ENCODE measurements at places on chromosomes 12 and 14.

DNA sequence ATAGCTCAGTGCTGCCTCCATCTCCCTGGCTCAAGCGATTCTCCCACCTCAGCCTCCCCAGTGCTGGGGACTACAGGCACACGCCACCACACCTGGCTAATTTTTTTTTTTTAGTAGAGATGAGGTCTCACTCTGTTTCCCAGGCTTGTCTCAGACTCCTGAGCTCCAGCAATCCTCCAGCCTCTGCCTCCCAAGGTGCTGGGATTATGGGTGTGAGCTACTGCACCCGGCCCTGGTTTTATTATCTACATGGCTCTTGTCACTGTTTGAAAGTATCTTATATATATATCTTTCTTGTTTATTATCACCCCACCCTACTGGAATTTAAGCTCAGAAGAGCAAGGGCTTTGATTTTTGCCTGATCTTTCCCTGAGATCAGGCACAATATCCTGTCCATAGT is 7.6 kb upstream of the TMED10 start:
- DNase-seq = no peak

- DNase-seq = no peak
Measured at GRCh38 chr14:88002421-88003075, 2.4 kb upstream of the GPR65 start.

DNA sequence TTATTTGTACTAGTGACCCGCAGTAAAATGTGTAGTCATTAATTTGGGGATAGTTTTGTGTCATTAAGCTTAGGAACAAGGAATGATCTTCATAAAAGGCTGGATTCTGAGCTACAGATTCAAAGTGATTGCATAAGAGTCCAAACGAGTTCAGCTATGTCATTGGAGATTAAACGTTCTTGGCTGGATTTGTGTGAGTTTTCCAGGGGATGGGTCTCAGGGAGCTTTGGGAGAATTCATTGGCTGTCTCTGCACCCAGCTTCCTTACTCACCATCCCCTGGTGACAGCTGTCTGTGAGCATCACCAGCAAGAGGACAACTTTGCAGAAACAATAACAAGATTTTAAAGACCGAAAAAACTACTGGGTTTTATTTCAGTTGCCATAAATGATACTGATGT is 130.4 kb downstream of the DAAM1 start:
- no peak for DNase-seq

DNA sequence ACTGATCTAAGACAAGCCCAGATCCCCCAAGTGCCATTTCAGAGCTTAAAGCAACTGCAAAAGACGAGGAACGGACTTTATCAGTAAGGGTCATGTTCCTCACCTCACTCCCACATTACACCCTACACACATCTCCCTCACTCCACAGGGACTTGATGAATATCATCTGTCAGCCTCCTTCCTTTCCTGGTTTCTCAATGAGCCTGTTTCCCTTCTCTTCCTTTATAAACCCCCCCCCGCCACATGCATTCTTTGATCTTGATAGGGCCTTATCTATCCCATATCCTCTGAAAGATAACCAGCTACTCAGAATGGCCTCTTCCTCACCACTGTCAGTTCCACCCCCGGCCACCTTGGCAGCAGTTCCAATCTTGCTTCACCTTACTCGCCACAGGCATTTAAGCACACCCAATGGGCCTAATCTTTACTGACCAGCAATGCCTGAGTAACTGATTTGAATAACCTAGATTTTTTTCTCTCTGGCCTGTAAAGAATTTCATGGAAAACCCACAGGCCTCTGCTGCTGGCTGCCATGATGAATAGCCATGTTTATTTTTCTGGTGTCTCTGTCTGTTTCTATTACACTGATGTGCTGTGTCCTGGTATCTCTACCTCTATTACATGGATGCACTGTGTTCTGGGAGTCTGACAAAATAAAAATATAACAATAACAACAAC is 138.7 kb downstream of the PHLDA1 start:
- no peak for DNase-seq

GRCh38 chr12:77131977-77132490 is 66.7 kb upstream of the E2F7 start:
- no peak for DNase-seq

GRCh38 chr14:52327374-52328226 is 13.5 kb downstream of the PTGER2 start:
- DNase-seq = no peak

DNA sequence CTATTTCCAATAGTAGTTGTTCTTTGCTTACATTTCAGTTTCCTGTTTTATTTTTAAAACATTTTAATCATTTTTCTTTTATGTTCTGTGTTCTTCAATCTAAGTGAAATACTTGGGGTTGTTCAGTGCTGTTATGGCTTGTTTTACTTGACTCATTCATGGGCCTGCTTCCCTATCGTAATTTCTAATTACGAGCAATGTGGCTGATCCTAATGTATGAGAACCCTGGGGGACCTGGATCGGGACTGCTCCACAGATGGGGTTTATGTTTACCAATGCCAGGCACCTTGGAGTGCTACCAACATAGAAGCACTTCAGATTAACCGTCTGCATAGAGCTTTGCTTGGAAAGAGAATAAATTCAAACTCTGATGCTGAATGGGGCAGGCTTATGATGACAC is 29.8 kb downstream of the TECPR2 start:
- DNase-seq = no peak

DNA sequence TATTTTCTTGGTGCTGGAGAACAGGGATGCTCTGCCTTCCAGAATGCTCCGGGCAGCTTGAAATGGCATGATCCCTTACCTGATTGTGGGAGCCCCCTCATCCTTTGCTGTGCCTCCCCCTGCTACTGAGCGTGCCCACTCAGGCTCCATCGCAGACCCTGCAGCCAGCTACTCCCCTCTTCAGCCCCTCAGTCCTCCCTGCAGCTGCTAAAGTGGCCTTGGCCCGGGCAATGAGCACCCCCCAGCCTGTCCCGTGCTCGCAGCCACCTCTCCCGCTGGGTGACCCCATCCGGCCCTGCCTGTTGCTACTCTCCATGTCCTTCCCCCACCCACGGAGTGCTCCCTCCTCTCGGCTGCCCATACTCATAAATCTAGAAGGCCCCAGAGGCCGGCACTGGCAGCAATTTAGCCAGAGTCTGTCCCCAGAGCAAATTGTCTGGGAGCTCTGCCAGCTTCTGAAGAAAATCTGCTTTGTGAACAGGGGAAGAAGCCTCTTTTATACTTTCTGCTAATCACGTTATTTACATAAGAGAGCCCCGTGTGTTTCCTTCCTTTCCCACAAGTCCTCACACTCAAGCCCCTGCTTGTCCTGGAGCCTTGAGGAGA is 143.7 kb upstream of the FRMD6 start:
- no peak for DNase-seq

- DNase-seq = peak; percentile 17
Measured at GRCh38 chr12:104682790-104683279, 226.1 kb downstream of the CHST11 start.

DNA sequence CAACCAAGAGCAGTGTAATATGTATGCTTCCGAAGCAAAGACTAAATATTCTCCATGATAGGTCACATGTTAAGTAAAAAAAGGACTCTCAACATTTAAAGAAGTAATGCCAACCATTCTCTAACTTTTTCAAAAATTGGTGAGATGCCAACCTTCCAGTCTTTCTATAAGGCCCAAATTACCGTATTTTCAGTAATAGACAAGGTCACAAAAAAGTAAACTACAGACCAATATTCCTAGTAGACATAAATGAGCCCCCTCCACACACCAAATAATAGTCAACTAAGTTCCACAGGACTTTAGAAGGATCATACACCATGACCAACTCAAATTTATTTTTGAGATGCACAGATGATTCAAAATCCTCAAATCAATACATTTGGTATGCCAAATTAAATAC is 867.4 kb downstream of the TMEM121 start:
- no peak for DNase-seq

- no peak for DNase-seq
Measured at GRCh38 chr14:60946773-60947172, 34.1 kb downstream of the TRMT5 start.

DNA sequence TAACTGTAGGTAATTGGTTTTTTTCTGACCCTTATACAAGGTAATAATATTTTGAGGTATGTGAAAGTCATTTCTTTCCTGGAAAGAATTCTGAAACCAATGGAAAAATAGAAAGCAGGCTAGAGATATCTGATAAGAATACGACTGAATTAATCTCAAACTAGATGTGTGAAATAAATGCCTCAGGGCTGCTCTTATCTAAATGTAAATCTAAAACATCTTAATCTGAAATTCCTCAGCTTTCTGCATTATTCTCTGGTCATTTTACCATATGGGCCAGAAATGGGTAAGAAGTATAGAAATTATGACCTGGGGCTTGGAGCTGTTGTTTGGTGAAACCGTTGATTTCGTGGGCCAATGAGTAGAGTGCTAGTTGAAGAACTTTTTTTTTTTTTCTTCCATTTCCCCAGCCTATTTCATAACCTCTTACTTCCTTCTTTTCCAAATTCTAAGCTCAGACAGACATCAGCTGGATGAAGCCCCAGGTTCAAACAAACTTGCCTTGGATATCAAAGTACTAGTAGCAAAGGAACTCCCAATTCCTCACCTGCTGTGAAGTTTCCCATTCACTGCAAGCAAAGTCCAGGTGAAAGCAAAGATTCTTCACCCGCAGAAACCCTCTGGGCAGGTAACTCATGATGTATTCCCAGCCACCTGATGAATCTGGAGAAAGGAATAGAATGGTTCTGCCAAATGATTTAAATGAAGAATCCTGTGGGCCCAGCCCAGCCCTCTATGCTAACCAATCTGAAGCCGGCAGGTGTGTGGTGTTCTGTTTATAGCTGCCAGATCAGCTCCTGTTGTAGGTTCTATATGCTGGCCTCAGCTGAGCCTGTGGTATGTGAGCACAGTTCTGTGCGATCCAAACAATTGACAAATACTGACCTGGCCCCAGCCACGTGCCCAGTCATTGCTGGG is 9.7 kb upstream of the FOS start:
- no peak for DNase-seq

DNA sequence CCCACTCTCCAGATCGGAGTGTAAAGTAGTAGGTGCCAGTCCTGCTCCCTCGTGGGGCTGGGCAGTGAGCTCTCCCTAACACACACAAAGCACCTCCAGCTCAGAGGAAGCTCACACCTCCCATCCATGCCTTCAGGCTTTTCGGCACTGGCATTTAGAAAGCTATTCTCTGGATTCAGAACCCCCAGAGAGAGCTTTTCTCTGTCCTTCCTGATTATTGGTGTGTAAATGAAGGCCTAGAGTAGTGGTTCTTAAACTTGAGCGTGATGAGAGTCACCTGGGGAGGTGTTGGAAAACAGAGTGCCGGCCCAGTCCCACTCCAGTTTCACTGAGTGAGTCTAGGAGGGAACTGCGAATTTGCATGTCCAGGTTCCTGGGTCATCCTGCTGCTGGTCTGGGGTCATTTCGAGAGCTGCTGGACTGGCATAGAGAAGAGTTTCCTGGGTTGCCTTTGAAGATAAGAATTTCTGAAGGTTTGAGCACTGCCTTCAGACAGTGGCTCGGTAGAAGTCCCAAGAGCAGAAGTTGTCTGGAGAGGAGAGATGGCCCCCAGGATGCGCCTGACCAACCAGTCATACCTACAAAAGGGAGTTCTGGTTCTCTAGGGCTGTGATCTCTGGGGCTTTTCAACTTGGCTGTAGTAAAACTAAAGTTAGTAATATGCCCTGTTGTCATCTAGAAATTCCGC is 15.1 kb downstream of the CD9 start:
- no peak for DNase-seq

GRCh38 chr12:102756530-102756929 is 160.5 kb downstream of the PAH start:
- DNase-seq = no peak

DNA sequence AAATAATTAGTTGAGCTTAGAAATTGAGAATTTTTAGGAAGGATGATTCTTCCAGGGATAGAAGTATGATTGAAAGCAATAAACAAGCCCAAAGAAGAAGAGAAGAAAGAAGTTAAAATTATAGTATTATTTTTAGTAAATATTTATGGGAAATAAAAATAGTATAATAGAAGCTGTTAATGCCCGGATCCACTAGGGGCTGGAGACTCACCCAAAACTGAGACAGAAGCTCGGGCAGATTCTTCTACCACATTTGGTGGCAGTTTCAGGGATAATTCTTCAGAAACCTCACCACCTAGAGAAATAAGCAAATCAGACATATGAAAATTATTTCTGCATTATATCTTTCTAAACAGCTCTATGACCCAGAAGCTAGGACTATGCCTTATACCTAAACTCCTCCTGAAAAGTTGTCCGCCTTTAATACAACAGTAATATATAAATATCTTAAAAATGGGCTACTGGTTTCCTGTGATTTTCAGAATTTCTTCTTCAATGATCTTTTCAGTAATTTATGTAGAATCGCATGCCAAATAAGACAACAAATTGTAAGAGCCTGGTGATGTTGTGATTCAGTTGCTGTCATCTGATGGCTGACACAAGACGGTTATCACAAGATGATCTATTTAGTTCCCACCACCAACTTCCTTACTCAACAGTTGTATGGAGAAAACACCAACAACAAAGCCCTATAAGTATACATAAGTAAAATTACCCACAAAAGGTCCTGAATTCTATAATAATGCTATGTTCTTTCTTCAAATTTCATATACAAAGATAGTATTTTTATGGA is 35.6 kb downstream of the A2M start:
- no peak for DNase-seq

DNA sequence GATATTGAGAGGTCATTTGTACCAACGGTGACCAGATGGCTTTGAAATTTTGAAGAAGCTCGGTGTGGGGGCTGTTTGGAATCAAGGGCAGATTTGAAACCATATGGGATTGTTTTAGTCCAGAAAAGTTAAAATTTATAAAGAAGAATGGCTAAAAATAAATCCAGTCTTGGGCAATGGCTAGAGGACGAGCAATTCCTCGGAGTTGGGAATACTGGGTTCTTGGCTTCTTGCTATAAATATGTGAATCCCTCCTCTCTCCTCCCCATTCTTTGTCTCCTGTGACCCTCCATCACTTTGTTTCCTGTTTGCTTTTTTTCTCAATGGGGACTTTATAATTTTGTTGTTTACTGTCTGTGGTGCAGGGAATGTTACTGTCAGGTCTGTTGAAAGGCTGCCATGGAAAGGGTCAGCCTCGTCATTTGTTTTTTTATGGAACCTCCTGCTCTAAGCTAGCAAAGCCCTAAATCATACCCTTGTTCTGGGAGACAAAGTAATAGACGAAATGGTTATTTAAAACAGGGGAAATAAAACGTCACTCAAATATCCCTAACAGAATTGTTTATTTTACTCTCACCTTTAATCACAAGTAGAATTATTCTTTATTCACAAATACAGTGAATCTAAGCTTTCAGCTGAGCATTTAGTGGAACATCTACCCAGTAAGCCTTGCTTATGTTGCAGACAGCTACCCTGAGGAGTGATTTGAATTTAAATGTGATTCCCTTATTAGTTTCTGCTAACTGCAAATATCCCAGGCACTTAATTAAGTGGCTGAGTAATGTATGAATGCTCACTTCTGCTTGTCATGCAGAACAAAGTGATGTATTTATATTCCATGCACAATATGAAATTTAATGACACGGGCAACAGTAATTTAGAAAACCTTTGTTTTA is 273.1 kb upstream of the NOVA1 start:
- no peak for DNase-seq

- DNase-seq = no peak
Measured at GRCh38 chr14:95432144-95433093, 84.0 kb downstream of the SYNE3 start.

GRCh38 chr14:106635569-106635968 is 1109.2 kb downstream of the TMEM121 start:
- no peak for DNase-seq

GRCh38 chr12:10716704-10717315 is 6.3 kb downstream of the YBX3 start:
- no peak for DNase-seq

All from stimulated activated CD4-positive, alpha-beta T cell treated with anti-CD3 and anti-CD28 coated beads, Interleukin-15, amount 100 ng/mL, for 1 hour (primary cell).